Activated gamma-delta T cell treated with Interleukin-2 at 50 U/mL for 16 hours (primary cell): ENCODE measurements at places on chromosomes 1 and 21.

DNA sequence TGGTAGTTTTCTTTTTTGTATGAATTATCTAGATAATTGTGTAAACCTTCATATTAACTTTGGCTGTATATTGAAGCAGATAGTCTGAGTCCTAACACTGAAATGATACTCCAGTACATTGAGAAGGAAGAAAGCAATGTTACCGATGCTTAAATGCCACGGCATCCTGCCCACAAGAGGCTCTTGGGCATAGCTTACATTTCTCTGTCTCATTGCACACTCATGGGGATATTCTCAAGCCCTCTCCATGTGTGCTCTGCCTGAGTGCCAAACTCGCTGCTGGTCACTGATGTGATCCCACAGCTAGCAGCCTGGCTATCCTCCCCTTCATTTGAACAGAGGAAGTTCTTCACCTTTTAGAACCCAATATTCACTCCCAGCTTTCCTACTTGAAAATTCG, 179.4 kb downstream of the TGFB2 start:
- DNase-seq: no peak

DNA sequence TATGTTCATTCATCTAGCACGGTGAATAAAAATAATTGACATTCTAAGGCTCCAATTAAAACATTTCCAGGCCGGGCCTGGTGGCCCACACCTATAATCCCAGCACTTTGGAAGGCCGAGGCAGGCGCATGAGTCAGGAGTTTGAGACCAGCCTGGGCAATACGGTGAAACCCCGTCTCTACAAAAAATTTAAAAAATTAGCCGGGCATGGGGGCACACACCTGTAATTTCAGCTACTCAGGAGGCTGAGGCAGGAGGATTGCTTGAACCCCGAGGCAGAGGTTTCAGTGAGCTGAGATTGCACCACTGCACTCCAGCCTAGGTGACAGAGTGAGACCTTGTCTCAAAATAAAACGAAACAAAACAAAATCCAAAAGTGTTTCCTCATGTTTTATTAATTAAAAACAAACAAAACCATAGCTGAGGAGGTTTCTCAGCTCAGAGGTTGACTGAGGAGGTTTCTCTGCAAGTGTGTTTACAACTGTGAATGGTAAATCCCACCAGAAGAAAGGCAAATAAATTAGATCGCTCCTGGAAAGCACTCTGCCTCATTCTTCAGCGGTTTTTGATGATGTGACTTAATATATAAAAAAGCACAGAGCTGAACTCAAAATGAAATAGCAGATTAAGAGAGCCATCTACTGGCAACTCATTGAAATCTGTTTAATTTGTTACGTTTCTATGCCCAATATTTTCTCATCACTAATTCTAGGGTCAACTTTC, 37.7 kb upstream of the ATG4C start:
- DNase-seq: no peak

- DNase-seq: no peak
Observed at GRCh38 chr1:171460018-171460620, 25.2 kb upstream of the PRRC2C start.

DNA sequence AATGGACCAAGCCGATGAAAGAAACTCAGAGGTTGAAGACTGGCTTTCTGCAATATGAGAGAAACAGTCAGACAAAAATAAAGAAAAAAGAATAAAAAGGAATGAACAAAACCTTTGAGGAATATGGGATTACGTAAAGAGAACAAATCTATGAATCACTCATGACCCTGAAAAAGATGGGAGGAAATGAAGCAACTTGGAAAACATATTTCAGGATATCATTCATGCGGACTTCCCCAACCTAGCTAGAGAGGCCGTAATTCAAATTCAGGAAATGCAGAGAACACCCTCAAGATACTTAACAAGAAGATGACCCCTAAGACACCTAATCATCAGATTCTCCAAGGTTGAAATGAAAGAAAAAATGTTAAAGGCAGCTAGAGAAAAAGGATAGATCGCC, 705.3 kb upstream of the CHRM3 start:
- DNase-seq: no peak

DNA sequence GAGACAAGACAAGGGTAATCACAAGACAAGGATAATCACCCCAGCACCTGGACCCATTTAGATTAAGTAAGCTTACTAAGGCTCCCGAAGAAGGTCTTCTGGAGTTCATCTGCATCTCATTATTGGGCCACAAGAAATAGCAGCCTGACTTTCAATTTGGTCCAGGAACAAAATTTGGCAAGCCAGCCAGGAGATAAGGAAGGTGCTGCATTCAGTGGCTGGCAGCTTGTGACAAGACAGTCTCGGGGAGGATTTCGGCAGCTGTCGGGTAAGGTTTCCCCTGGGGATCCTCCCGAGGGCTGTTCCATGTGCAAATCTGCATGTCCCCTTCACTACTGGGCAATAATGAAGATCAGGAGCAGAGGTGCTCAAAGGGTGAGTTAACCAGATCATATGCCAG, 195.2 kb downstream of the FCRL5 start:
- DNase-seq: no peak

GRCh38 chr1:201666102-201666501, 127.2 kb downstream of the NAV1 start:
- no peak for DNase-seq

DNA sequence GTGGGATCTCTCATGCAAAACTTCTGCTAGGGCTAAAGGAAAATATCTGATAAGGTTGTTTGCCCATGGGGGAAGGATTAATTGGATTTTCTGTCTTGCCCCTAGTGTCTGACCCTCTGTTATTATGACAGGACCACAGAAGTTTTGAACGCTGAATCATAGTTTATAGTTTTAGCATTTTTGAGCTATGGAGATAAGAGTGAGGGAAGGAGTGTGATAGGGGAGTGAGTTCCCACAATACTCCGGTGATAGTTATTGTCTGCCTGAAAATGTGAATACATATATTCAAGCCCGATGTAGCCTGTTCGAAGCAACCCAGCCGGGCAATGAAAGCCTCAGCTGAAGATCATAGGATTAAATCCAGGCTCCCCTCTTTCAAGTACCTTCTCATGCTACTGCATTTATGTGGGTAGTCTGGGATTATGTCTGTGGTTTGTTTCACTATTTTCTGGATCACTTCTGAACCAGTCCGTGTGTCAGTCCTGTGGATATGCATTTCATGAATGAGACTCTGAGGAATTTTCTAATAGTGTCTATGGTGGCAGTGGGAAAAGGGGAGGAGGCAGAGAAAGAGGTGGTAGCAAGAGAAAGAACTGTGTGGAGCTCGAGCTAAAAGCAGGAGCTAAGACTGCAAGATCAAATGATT, 258.7 kb downstream of the DISC1 start:
- no peak for DNase-seq

- DNase-seq: no peak
Observed at GRCh38 chr1:90809996-90810395, 92.9 kb upstream of the BARHL2 start.

- DNase-seq: no peak
Observed at GRCh38 chr1:17903386-17903785, 148.3 kb downstream of the ACTL8 start.

GRCh38 chr1:11501491-11501897, 22.5 kb downstream of the DISP3 start:
- DNase-seq: no peak

GRCh38 chr1:181180407-181181031, 92.0 kb downstream of the IER5 start:
- no peak for DNase-seq

- no peak for DNase-seq
Observed at GRCh38 chr1:87061742-87062156, 147.3 kb downstream of the HS2ST1 start.

GRCh38 chr1:152537496-152537895, 23.2 kb downstream of the CRCT1 start:
- no peak for DNase-seq

GRCh38 chr1:55988963-55989452, 590.4 kb downstream of the PLPP3 start:
- DNase-seq: no peak

DNA sequence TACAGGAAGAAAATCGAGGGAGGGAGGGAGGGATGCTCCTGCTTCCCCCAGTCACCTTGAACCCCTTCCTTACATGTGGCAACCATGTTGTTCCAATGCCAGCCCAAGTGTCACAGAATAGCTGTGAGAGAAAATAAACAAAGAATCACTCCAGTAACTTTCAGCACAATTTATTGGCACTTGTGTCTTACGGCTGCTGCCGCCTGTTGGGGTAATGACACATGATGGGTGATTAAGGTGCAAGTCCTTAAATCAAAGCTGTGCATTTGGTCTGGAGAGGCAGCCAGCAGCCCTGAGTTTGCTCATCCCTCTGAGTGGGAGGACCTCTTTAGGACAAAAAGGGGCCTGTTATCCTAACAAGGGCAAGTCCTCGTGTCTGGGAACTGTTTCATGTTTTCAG, 377.7 kb downstream of the PCP4 start:
- no peak for DNase-seq

- no peak for DNase-seq
Observed at GRCh38 chr1:1678581-1679380, 13.8 kb downstream of the SLC35E2B start.

GRCh38 chr21:29064850-29065481, 8.5 kb downstream of the CCT8 start:
- no peak for DNase-seq

GRCh38 chr1:25900219-25900618, 6.0 kb downstream of the STMN1 start:
- no peak for DNase-seq

- no peak for DNase-seq
Observed at GRCh38 chr1:21750841-21751240, 32.1 kb downstream of the USP48 start.

GRCh38 chr1:210447456-210448057, 118.9 kb downstream of the HHAT start:
- DNase-seq: no peak

DNA sequence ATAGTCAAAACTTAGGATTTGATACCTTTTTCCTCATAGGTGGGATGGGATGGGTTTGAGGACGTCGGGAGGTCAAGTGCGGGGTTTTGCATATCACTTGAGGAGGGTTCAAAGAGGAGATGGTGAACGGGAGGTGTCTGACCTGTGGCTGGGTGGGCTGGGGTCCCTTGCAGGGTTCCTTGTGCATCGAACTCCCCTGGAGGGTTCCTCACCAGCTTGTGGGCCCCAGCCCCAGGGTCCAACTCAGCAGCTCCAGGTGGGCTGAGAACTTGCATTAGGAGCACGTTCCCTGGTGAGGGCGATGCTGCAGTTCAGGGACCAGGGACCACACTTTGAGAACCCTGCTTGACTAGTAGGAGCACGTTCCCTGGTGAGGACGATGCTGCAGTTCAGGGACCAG, 23.2 kb downstream of the TRPM2 start:
- no peak for DNase-seq

- DNase-seq: no peak
Observed at GRCh38 chr1:239583536-239583935, 197.2 kb downstream of the CHRM3 start.

- DNase-seq: peak; percentile 73
Observed at GRCh38 chr1:27940297-27940696, 5.5 kb downstream of the SMPDL3B start.

DNA sequence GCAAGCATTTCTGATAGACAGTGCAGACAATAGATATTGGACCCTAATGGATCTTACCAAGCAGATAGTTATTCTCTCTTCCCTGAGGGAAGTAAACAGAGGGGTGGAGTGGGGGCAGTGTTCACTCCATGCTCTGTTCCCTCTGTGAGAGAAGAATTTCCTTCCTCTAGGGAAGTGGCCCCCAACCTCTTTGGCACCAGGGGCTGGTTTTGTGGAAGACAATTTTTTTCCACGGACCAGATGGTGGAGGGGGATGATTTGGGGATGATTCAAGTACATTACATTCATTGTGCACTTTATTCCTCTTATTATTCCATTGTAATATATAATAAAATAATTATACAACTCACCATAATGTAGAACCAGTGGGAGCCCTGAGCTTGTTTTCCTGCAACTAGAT, 459.9 kb downstream of the ADGRL2 start:
- no peak for DNase-seq

- DNase-seq: no peak
Observed at GRCh38 chr1:199226163-199226562, 587.3 kb downstream of the PTPRC start.

DNA sequence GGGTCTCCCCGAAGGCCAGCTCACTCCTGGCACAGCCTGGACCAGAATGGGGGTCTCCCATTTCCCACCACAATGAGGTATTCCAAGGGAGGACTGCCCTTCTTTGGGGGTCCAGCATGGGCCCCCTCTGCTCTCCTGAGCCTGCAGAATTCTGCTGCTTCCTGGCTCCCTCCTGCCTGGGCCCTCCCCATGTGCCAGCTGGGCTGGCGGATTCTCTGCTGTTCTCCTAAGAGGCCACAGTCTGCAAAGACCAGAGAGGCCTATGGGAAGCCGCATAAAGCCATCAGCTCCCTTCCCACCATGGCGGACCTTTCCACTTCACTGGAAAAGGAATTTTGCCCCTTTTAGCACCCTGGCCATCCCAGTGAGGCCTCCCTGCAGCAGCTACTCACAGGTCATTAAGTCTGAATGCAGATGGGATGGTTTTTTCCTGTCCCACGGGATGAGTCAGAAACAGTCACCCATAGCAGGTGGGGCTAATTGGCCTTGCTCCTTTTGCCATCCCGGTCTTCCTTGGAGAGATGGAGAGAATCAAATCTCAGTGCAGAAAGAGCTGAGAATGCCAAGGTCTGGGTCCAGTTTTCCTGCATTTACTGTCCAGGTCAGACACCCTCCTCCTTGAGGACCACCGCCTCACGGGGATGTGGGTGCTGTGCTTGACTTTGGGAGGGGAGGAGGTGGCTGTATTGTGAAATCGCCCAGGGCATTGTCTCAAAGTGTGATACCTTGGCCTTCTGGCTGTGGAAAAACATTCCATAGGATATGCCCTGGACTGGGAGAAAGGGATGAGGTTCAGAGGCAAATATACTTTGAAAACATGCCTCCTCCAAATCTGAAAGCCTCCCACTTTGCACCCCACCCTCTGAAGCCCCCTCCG, 23.2 kb downstream of the MYBPH start:
- DNase-seq: no peak

- DNase-seq: no peak
Observed at GRCh38 chr1:30413606-30414005, 309.8 kb downstream of the MATN1 start.

- DNase-seq: no peak
Observed at GRCh38 chr1:211324992-211325775, 1.4 kb upstream of the TRAF5 start.

DNA sequence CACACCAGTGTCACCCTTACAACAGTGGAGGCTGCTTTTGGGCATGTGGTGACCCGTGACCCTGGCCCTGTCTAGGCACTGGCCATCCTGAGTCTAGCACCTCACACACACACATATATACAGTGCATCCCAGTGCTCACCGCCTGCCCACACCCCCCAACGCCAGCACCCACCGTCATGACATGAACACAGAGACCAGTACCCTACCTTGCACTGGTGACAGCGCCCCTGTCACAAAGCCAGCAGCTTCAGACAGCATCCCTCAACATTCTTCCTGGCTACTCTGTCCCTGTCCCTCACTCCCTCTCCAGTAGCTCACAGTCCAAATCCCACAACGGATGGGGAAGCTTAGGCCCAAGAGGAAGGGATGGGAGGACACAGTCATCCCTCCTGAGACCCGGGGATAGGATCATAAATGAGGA, 27.1 kb downstream of the AHDC1 start:
- no peak for DNase-seq
